ENCODE measurements at places on chromosomes 5 and 9.

GRCh38 chr9:137149942-137150616 lies 11.1 kb downstream of the GRIN1 start:
- no peak for DNase-seq

DNA sequence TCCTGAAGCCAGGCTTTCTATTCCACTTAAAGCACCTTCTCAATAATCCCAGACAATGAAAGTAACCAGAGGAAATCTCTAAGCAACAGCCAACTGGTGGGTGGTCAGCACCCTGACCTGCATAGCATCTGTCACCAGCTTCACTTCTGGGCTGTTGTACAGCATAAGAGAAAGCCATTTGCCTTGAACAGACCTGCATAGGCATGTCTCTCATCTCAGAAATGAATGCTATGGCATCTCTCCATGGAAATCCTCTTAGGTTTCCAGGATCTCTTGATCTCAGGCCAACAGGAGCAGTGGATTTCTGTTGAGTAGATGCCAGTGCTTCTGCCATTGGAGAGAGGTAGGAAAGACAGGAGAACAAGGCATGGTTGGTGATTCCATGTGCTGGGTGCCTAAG lies 213.6 kb downstream of the GRIA1 start:
- no peak for DNase-seq

DNA sequence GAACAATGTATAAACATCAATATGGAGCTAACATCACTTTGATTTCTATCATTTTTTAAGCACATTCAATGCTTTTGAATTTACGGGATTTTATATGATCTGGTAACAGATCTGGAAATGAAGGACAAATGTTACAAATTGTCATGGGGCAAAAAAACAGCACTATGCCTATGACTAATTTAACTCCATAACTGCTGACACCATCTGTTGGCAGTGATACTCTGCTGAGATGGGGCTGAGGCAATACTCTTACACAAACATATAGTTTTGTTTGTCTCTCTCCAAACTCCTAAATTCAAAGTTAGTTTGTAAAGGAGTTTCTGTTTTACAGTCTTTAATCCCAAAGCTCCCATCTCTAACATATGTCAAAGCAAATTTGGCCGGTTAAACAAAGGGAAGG lies 132.5 kb upstream of the FER start:
- DNase-seq: no peak

- peak; percentile 94 for DNase-seq
These were observed at the start of the genes NMRK1 and OSTF1 for GRCh38 chr9:75087824-75088645. NMRK1 (minus strand) TSS chr9:75088155; CDS start chr9:75083115, 5,040 bp downstream. OSTF1 (plus strand) TSS chr9:75088514; CDS start chr9:75088693, 179 bp downstream.

- DNase-seq: no peak
These were observed 1.7 kb upstream of the TSLP start for GRCh38 chr5:111069839-111070238.

- no peak for DNase-seq
These were observed 13.6 kb downstream of the AKNA start for GRCh38 chr9:114373960-114374730.

DNA sequence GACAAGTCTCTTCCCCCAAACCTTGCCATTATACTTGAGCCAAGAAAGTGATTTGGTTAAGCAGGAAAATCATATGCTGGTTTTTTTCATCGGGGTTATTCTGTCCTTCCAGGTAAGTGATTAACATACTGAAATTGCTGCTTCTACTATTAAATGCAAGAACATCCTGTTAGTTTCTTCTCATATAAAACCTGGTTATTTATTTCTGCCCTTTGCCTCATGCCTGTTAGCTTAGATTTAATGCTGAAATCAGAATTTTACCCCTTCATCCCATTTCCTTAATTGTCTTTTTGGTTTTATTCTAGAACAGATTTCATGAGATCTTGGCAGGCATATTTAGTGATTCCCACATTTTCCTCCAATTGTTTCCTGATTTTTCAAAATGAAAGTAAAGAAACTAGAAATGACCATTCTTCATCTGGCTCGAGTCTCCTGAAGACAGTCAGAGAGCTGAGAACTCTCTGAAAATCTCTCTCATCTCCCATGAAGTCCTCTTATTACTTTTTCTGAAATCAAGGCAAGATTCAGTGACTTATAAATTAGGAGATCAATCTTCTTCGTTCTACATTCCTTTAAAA lies 132.9 kb downstream of the NFIB start:
- no peak for DNase-seq

DNA sequence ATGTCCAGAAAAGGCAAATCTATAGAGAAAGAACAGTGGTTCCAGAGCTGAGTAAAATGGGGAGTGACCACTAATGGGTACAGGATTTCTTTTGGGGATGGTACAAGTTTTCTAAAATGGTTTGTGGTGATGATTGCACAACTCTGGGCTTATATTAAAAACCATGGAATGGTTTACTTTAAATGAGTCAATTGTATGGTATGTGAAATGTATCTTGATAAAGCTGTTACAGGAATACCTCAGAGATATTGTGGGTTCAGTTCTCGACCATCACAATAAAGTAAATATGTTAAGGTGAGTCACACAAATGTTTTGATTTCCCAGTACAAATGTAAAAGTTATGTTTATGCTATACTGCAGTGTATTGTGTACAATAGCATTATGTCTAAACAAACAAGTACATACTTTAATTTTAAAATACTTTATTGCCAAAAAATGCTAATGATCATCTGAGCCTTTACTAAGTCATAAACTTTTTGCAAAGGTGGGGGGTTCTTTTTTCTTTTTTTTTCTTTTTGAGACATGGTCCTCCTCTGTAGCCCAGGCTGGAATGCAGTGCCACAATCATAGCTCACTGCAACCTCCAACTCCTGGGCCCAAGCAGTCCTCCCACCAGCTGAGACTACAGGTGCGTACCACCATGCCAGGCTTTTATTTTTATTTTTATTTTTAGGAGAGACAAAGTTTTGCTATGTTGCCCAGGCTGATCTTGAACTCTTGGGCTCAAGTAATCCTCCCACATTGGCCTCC lies 65.9 kb downstream of the SHOC1 start:
- DNase-seq: no peak

GRCh38 chr9:121836366-121836885 lies 185.0 kb downstream of the DAB2IP start:
- no peak for DNase-seq

DNA sequence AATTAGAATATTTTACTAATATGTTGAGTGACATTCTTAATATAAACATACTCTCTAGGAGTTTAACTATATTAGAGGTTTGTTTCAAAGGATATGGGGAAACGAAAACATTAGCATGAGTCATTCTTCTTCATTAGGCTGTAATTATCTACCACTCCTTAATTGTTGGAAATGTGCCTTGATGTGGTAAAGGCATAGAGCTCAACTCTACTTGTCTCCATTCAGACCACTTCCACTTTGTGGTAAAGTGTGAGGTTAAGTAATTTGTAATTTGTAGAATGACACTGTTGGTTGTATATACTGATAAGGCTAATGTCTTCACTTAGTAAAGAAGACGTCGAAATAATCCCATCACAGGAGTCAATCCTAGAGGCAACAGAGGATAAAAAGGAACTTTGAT lies 58.1 kb downstream of the HAPLN1 start:
- DNase-seq: no peak

- DNase-seq: no peak
These were observed 22.1 kb downstream of the PLPPR1 start for GRCh38 chr9:101050650-101051049.

- no peak for DNase-seq
These were observed 504.9 kb downstream of the NR2F1-AS1 start for GRCh38 chr5:93076096-93076495.

DNA sequence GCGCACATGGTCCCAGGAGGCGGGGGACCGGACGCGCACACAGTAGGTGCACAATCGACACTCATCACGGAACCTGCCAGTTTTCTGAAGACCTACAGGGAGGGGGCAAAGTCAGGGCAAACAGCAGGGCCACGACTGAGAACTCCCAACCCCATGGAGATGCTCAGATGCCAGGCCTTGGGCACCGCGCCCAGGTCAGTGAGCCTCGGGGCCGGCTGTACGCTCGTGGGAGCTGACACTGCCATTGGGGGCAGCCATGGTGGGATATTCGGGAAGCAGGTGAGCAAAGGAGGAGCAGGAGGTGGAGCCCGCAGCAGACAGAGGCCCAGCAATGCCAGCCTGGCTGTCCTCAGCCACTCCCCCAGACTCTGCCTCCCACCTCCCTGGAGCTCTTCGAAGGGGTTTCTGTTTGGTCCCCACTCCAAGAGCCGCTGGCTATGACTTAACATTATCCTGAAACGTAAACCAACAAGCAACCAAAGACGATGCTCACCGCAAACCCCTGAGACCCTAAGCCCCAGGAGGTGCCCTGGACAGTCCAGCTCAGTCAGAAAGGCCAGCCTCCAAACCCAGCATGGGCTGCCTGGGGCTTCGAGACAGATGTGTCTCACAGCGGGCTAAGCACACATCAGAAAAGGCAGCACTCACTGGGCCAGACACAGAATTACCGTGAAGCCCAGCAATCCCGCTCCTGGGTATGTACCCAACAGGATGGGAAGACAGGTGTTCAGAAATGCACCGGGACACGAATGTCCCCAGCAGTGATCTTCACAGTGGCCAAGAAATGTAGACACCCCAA lies 78.4 kb downstream of the VAV2 start:
- no peak for DNase-seq

DNA sequence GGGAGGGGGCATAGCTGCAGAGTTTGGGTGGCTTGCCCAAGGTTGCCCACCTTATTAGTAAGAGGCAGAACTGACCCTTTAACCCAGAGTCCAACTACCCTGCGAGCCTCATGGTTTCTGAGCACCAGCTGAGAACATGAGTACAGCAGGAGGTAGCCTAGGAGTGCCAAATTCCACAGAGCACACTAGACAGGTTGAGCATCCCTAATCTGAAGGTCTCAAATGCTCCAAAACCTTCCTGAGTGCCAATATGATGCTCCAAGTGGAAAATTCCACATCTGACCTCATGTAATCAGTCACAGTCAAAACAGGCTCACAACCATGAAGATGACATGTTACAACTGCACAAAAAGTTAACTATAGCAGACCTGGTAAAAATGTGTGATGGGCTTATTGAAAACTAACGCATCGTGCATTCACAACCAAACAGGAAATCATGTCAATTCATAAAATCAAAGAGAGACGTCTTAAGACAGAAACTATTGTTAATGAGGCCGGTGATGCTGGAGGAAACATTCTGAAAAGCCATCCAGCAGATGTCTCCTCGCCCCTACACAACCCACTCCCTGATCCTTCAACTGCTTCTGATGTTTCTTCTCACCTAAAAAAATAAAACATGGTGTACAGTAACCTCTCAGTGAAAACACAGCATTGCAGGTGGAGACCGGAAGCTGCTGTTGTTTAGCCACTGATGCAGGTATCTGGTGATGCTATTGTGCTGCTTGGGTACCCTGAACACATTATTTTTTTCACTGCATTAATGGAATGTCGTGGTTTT lies 25.0 kb downstream of the PTCH1 start:
- peak; percentile 24 for DNase-seq

DNA sequence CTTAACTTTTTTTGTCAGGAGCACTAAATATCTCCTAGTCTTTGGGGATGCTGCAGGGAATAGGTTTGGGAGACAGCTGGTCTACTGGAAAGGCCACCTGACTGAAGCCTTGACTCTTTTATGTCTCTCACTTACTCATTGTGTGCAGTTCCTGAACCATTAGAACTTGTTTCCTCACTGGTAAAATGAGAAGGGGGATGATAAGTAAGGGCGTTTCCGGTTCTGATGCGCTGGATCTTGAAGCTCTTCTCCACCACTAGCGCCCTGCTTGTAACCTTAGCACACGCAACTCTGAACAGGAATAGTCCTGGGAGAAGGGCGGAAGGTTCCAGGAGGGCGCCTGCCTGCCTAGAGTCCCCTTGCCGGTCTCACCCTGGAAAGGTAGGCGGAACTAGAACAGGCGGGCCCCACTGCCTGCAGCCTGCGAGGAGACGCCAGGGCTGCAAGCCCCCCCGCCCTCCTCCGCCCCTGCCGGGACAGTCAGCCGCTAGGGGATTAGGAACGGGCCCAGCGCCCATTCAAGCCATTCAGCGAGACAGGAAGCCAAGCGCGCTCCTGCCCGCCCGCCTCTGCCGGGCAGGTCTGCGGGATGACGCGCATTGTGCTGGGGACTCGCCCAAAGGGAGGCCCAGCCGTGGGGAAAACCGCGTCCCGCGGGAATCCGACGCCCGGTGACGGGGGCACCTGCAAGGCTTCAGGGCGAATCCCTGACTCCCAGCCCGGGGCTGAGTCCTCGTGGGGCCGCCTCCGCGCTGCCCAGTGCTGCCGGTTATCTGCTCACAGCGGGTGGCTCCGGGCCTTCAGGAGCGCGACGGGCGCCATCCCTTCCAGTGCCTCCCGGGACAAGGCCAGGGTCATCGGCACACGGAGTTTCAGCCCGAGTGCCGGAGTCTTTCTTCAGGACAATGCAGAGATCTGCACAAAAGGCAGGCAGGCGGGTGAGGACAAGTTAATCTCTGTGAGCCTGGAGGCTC lies 44.0 kb upstream of the XPA start:
- DNase-seq: peak; percentile 1

DNA sequence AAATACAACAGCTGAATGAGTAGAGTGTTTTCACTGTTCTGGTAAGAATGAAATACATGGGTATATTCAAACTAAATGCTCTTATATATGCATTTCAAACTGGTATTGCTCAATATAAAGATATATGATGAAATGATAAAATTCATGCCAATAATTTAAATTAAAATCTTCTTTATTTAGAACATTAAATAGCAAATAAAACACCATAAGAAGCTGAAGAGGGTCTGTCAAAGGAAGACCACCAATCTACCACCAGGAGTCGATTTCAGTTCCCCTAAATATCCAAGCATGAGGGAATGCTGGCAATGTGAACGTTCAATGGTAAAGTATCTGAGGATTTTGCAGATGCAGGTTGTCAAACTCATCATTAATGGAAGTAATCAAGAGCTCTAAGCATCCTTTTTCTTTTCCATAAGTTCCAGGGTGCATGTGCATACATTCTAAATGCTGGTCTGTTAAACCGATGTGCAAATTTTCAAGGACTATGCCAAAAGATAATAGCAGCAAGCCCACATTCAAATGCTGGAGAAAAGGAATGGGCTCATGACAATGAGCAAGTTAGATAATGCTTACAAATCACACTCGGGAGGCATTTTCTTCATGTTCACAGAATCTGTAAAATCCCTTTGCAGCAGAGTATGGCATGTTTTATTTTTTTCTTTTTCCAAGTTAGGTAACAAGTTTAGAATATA lies 118.8 kb upstream of the MTAP start:
- DNase-seq: no peak

DNA sequence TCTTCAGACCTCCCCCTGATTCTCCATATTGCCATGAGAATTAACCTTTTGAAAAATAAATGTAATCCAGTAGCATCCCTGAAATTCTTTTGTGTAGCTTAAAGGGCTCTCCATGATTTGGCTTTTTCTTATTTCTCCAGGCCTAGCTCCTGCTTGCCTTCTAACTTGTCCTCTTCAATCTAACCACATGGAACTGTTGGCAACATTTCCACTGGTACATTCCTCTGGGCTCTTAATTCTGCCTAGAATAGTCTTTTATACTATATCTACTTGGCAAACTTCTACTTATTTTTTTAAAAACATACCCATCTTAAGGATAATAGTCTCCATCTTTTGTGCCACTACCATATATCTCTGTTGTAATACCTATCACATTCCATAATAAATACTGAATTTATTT lies 54.1 kb downstream of the GNG10 start:
- DNase-seq: no peak

All from CD4-positive, alpha-beta T cell treated with Interleukin-2 at 100 ng/mL for 4 hours (primary cell).